HTR-8/SVneo (cell line): ENCODE measurements at places on chromosomes 2 and 18.

DNA sequence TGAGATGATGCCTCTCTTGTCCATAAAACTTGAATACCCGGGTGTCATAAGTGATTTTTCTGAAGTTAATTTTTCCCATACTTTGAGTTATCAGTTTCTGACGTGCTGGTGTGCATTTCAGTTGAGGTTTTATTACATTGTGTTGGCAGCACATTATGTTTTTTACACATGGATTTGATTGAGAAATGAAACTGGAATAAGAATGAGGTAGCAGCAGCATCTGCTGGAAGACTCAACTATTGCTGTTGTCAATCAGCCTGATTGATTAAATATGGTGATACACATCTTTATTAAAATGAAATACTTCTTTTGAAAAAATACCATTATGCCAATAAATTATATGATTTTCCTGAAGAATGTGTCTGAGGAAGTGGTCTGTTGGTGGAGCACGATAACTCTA, 60.5 kb downstream of the INSIG2 start:
- no peak for DNase-seq

- no peak for DNase-seq
These were observed 24.4 kb upstream of the CHMP1B start for GRCh38 chr18:11826836-11827235.

DNA sequence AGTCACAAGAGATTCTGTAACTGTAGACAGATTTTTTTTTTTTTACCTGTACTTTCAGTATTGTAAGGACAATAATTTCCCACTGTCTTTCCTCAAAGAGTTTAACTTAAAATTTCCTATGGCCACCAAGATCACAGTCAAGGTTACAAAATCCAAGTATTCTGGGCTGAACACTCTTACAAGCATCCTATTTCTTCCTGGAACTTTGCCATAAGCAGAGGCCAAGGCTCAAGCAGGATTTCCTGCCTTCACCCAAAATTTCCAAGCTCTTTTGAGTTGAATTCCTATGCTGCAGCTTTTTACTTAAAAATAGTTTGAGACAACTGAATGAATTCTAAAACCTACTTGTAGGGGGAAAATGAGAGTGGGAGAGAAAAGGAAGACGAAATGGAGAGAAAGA, 299.4 kb downstream of the ZNF516 start:
- DNase-seq: no peak

DNA sequence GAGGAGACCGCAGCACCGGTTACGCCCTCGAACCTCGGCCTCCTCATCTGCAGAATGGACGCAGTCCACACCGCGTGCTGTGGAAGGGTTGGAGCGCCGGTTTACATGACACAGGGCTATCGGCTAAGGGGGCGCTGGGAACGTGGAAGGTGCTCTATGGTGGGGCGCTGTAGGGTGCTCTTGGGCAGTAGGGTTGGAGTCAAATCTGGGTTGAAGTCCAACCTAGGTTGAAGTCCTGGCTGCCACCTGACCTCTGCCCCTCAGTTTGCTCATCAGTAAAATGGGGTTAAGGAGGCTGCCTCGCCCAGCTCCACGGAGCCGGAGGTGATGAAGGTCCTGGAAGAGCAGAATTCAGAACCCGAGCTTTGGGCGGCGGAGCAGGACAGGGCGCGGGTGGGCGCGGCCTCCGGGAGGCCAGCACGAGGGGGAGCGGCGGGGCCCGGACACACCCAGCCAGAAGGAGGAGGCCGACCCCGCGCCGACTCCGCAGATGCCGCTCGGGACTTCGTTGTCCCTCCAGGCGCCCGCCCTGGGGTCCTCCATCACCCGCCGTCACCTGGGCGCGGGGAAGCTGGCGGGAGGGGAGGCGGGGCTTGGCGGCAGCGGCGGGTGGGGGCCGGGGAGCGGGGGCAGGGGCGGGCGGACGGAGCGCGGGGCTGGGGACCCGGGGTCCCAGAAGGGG, 558 bp upstream of the GAREM2 start:
- DNase-seq: no peak
